HS-5 (cell line): ENCODE measurements at places on chromosomes 5 and 9.

DNA sequence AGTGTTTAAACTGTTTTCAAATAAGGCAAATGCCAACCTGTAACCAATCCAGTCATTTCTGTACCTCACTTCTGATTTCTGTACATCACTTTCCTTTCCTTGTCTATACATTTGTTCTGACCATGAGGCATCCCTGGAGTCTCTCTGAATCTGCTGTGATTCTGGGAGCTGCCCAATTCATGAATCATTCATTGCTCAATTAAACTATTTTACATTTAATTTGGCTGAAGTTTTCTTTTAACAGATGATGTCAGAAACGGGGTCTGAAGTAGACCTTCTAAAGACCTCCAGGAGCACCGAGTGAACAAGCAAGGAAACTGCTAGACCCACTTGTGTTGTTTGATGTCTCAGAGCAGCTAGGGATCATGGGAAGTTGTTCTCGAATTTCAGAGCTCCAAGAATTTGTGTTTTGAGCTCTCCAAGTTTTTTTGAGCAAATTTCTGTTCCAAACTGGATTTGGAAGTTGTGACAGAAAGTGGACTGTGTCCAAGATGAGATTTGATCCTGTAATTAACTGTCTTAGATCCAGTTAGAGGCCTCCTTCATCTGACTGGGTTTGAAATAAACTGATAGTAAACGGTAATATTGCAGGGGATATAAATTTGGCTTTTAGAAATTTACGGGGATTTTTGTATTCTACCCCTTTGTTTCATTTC, 490.8 kb upstream of the ST8SIA4 start:
- DNase-seq = peak; percentile 6

DNA sequence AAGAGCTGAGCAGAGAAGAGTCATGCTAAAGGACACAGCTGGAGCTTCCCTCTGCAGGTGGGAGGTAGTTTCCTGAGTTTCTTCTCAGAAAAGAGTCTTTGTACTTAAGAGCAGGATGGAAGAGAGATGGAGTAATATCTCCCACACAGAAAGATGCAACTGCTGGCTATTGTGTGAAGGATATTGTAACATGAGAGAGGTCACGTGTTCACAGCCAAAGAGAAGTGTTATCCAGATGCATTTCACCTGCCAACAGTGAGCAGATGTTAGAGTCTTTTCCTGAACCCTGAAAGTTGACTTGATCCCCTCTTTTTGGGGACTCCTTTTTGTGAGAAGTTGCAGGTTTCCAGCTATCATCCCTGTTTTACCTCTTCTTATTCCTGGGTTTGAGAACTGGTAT, 14.0 kb upstream of the TRIO start:
- DNase-seq = no peak

- no peak for DNase-seq
Measured at GRCh38 chr9:5459289-5459829, 9.0 kb downstream of the CD274 start.

DNA sequence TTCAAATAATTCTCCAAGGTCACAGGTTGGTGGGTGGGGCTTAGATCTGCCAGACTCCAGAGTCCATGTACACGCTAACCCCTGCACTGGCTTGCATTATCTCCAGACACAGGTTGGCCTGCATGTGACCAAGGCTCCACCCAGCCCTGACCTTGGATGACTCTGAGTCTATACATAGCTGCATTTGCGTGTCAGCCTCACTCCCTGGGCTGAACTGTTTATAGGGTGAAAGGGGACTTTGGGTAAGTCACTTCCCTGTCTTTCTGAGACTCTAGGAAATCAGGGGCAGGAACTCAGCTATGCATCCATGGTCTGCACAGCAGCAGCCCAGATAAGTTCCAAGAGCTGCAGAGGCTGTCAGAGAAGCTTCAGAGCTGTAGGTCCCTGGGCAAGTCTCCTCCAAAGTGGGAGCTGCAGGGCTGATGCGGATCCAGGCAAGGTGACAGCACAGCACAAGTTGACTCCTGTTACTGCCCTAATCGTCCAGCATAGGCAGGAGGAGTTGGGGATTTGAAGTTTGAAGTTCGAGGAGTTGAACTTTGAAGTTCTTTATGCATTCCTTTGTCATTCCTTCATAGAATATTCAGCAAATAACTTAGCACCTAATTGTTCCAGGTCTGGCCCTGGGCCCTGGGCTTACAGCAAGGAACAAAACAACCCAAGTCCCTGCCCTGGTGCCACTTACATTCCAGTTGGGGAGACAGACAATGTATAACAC, 53.4 kb downstream of the SLC22A5 start:
- no peak for DNase-seq

- peak; percentile 32 for DNase-seq
Measured at GRCh38 chr9:91395106-91395552, 28.5 kb downstream of the NFIL3 start.

- peak; percentile 88 for DNase-seq
Measured at GRCh38 chr5:143245929-143246561, 157.4 kb downstream of the NR3C1 start.

- no peak for DNase-seq
Measured at GRCh38 chr9:8384091-8384490, 584.5 kb upstream of the DMAC1 start.

- peak; percentile 70 for DNase-seq
Measured at GRCh38 chr5:14250084-14250695, 107.0 kb downstream of the TRIO start.

DNA sequence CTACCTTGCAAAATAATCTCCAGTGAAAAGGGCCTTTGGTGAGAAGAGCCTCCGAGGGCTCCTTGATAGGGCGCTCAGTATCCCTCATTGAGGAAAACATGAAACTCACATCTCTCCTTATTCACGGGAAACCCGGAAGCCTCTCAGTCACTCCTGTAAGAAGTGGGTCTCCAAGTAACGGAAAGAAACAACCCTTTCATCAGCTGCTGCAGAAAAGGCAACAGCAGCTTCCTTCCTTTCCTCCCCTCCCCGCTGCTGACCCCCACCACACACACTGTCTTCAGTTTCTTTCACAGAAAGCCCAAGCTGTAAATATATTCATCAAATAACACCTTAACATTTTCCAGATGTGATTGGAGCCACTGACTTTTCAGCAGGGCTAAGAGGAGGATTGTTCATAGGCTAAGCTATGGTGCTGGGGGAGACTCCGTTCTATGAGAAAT, 81.4 kb downstream of the C9orf152 start:
- no peak for DNase-seq

- no peak for DNase-seq
Measured at GRCh38 chr9:114231719-114232449, 76.5 kb downstream of the COL27A1 start.

DNA sequence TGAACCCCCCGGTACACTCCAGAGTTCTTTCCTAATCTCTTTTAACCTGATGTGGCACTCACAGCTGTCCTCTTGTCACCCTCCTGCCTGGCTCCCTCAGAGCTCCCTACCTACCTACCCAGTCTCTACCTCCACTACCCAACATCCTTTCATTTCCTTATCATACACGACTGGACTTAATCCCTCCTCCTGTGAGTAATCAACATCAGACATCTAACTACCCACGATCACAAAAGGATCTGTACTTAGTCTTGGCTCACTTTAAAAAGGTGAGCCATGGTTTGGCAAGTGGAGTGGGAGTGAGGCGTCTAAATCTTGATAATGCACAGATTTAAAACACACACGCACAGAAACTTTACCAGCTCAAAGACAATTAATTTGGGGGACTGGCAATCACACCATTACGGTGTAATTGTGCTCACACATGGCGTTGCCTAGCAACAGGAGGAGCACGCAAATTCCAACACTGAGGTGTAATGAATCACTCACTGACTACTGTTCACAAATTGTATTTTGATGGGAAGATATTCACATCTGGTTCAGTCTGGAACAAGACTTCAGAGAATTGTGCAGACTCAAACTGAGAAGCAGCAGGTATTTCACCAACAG, 235.9 kb downstream of the EPB41L4A start:
- peak; percentile 22 for DNase-seq

DNA sequence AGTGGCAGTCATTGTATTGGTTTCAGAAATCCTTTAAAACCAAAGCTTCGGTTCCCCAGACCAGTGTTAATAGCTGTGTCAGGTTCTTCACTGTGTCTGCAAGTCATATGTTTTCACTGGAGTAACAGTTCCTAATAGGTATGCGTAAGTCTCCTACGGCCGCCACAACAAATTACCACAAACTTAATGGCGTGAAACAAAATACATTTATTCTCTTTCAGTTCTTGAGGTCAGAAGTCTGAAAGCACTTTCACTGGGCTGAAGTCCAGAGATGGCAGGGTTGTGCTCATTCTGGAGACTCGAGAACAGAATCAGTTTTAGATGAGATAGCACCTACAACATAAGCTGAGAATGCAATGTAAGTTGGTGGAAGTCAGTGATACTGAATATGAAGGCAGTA, 556.2 kb downstream of the TLE4 start:
- no peak for DNase-seq

DNA sequence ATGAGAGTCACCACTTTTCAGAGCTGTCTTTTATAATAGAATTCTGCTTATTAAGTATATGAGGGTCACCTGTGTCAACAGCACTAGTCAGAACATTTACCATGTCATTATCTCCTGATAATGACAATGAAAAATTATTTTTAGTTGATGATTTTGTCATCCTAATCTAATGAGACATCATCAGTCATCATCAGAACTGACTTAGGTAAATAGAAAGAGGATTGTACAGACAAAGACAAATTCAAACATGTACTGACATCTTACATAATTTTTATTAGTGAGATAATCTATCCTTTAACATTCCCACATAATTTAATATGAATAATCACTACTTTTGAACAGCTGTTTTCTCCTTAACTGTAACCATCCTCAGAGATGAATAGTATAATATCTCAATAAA, 22.6 kb downstream of the CDH9 start:
- no peak for DNase-seq

GRCh38 chr5:68534131-68534940, 318.8 kb downstream of the PIK3R1 start:
- DNase-seq = no peak

DNA sequence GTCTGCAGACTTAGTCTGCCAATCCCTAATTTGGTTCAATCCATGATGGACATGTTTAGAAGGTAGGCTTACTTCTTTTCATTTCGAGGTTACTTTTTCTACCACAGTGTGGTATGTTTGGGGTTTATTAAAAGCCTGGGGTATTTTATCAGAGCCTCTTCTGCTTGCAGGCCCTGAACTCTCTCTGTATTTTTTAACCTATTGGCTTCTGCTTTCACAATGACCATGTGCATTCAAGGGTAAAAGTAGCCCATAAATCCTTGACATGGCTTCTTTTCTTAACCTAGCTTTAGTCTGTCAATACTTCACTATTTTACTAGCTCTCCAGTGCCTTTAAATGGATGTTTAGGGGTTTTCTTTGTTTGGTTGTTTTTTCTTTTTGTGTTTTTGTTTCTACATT, 286.6 kb downstream of the FER start:
- no peak for DNase-seq

GRCh38 chr9:111728617-111729366, 65.9 kb downstream of the SHOC1 start:
- peak; percentile 91 for DNase-seq

DNA sequence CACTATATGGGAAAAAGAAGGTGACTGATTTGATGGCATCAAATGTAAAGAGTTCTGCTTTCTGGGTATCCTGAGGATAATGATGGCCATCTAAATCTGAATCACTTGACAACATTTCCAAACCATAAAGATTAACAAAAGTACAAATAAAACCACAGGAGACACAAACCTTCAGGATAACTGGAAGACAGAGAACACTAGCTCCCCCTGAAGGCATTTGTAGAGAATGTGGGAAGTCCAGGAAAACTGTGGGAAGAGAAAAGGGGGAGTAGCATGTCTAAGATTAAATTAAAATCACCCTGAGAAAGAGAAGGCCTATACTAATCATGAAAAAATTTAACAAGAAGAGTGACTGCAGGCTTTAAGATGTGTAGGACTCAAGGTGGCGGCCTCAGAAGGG, 116.2 kb downstream of the PRELID2 start:
- DNase-seq = no peak

GRCh38 chr5:72006361-72006760, 100.9 kb upstream of the MAP1B start:
- DNase-seq = no peak

GRCh38 chr9:127989094-127989493, 8.3 kb upstream of the EEIG1 start:
- DNase-seq = no peak
